ENCODE measurements at places on chromosomes 6 and 20.
A peak's percentile ranks its signal among the peaks of the same experiment; 100 is the strongest.

DNA sequence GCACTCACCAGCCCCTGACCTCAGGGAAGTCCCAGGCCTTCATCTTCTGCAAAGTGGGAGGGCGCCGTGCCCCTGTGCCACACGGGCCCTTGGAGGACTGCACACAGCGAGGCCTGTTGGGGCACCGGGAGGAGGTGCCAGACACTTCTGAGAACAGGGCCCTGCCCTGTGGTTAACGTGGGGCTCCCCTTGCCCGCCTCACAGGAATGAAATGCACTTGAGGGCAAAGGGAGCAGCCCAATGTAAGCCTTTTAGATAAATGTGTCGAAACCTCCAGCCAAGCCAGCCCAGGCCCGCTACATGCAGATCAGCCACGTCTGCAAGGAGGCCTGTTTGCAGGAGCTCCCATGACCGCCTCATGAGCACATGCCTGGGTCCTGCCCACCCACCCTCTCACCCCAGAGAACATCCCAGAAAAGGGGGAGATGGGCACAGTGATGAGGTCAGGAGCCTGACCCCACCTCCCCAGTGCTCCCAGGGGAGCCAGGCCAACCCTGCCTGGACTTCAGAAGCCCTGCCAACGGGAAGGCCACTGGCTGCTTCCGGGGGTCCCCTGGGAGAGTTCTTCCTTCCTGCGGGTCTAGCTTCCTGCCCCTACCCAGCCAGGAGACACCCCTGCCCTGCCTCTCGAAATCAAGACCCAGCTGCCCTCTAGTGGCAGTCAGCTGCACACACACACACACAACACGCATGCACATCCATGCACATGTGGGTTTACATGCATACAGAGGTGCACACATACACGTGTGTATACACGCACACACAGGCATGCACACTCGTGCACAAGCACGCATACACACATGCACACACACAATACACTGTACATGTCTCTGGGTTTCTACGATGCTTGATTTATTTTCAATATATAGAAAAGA lies 178.7 kb downstream of the TAF4 start:
- peak; percentile 33 for DNase-seq

GRCh38 chr6:80211286-80211685 lies 104.8 kb downstream of the BCKDHB start:
- no peak for DNase-seq

- DNase-seq: no peak
Observed at GRCh38 chr6:57108691-57109090, 18.7 kb downstream of the ZNF451 start.

DNA sequence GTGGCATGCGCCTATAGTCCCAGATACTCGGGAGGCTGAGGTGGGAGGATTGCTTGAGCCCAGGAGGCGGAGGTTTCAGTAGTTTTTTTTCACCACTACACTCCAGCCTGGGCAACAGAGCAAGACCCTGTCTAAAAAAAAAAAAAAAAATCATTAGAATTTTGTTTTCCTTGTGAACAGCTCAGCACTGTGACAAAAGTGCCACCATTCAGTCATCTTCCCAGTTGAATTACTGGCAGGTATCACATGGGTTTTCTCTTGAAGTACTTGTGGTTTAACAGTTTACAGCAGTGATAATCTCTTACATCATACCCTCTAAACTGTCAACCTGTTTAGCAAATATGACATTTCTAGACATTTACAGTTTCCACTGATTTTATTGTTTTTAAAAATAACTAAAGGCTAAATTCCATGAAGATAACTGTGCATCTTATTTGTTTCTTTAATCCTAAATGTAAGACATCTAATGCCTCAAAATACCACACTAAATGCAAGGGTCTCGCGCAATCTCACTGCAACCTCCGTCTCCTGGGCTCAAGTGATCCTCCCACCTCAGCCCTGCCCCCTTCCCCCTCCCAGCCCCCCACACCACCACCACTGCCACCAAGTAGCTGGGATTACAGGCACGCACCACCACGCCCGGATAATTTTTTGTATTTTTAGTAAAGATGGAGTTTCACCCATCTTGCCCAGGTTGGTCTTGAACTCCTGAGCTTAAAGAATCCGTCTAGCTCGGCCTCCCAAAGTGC lies 7.0 kb downstream of the TRPC4AP start:
- no peak for DNase-seq

DNA sequence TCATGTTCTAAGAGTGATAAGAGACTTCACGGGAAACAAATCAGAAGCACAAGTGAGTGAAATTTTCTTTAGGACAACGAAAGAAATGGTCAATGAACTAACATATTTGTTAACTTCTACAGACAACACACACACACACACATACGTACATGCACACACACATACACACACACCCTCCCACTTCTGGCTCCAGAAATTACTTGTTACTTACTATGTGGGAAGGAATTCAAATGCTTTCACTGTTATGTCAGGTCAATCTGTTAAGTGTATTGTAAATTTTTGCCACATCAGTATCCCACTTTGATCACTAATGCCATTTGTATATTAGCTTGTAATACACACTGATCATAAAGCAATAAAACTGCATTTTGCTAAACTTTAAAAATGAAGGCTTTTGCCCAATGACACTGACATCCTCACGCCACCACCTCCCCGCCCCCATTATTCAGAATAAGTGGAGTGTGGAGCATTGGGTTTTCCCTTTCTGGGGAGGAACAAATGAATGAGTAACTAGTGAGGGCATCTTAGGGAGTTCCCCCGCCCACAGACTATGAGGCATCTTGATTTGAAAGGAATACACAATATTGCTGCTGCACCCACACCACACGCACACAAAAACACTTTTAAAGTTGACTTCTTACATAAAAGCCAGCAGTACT lies 76.2 kb downstream of the ATXN1 start:
- no peak for DNase-seq

DNA sequence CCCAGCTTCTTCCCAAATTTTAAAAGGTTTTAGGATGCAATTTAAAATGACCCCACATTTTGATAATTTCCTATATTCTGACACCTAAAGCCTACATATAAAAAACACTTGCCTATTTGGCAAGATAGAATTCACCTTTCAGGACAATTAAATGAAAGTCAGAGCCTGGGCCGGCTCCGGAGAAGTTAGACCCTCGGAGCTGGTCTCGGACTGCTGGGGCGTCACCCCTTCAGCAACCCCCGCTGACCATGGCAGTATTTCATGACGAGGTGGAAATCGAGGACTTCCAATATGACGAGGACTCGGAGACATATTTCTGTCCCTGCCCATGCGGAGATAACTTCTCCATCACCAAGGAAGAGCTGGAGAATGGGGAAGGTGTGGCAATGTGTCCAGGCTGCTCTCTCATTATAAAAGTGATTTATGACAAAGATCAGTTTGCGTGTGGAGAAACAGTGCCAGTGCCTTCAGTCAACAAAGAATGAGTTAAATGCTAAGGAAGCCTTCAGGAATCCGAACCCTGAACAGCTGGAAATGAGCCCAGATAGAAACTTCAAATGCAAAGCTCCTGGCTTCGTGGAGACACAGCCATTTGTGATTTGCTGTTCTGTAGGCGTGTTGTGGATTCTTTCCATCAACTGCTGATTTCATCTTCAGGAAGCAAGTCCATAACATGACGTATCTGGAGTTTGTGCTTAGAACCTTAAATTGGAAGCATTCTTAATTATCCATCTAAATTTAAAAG lies 16.0 kb downstream of the TCFL5 start:
- no peak for DNase-seq

DNA sequence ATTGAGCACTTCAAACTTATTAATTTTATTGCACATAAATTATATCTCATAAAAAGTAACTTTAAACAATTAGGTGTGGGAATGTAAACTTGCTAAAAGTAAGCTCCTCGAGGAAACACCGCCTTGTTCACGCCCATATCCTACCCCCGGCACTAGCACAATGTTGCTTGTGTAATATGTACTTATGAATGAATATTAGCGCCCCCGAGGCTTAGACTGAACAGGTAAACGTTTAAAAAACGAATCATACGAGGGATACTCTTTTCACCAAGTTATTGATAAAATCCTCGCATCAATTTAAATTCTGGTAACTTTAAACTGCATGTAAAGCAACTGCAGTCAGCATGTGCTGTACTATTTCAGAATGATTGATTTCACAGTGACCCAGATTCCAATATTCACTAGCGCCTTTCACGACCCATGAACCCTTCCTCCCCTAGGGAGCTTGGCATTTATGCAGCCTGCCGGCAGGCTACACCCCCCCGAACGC lies 637 bp downstream of the TFB1M start:
- peak; percentile 60 for DNase-seq

All from RKO (cell line).